Mesothelial cell of epicardium (in vitro differentiated cells): ENCODE measurements at places on chromosomes 1 and 21.

GRCh38 chr21:40472013-40472412, 374.9 kb downstream of the DSCAM start:
- DNase-seq = no peak

DNA sequence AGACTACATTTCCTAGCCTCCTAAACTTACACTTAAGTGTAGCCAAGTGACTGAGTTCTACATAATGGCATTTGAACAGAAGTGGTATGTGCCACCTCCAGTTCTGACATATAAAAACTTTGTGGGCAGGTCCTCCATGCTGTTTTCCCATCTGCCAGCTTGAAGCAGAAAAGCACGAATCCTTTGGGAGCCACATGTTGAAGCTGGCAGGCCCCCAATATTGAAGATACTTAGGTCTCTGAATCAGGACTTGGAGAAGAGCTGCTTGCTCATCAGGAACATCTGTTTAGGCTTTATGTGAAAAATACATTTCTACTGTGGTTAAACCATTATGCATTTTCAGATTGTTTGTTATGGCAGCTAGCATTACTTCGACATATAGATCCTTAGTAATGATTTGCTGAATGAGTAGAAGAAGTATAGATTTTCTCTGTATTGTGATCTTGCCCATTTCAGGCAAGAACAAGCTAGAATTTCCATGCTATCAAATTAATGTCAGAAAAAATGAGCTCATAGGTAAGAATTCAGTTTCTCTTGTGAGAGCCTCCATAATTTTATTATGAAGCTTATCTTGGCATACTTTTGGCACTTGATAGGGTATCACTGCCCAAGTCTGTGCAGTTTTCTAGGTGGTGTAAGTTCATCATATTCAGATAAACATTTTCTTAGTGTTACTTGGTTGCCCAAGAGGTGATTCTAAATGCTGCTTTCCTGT, 68.4 kb downstream of the GDAP2 start:
- DNase-seq = no peak

DNA sequence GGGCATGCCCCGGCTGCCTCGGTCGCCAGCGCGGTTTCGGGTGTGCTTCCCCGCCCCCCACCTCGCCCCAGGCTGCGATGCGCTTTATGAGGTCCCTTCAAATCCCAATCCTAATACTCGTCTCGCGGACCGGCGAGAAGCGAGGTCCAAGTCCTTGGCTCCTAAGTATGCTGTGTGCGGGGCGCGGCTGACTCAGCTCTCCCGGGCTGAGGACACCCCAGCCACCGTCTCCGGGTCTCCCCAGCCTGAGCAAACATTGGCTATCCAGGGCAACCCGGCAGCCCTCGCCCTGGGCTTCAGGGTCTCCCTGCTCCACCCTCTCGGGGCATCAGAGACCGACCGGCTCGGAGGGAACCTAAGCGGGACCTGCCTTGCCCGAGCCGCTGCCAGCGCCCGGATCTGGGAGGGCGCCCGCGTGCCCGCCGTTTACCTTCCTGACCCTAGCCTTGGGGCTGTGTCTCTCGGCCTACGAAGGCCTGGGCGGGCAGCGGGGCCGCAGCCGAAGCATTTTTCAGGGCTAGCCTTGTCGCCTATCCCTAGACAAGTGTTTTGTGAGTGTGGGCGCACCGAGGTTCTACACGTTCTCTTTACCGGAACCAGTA, 1.2 kb downstream of the ITPKB start:
- no peak for DNase-seq

DNA sequence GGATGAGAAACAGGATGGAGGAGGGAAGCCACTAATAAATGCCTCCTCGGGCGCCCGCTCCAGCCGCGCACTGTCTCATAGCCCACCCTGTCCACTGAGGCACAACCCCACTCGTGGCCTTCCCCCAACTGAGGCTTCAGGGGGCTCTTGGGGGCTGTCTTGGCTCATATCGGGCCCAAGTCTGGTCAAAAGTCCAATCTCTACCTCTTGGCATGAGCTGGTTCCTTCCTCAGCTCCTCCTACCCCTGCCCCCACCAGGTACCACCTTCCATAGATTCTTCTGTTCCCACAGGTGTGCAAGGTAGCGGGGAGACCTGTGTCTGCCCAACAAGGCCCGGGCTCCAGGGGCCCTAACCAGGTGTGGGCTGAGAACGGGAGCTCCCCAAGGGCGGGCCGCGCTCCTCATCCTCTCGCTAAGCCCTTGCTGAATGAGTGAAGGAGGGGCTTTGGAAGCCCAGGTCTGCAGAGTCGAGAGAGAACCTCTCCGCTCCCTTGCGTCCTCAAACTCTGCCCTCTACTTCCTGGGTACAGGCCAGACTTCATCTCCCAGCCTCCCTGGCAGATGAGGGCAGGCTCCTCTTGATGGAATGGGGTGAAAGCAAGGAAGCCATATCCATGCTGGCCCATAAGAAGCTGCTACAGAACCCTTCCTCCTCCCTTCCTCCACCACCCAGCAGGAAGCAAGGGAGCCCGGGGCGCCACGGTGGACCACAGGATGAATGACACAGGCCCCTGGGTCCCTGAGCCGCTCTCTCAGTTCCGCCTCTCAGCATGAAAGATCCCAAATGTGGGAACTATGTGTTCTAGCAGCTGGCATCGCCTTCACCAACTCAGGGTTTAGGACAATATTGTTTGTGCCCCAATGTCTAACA, 74.7 kb downstream of the PSMG1 start:
- DNase-seq = no peak

DNA sequence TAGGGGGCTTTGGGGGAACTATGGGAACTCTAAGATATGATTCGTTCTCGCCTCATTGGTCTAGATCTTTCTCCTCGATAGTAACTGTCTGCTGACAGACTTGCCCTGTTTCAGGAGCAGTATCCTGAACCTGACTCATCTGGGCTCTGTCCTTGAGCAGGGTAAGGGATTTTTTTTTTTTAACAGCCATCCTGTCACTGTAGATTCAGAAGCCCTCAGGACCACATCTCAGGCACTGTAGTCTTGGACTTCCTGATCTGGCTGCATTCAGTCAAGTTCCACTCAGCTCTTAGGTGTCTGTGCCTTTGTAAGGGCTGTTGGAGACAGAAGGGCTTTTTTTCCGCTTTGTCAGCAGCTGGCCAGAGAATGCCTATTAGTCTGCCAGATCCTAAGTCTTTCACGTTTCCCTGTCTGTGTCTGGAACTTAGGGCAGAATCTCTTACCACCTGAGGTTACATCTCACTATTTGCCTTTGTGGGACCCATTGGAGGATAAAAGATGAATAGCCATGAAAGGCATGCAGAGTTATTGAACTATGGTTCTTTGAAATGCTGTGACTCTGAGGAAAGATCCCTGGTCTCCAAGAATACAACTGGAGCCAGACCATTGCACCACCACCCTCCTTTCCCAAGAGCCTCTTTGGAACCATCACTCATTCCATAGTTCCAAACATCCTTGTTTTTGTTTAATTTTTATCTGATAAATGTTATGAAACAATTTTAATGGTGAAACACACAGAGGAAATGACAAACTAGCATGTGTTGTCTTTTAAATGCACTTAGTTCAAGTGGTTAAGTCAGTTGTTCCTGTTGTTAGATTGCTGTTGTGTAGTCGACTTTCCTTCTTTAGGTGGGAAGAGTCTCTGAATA, 49.7 kb upstream of the MACF1 start:
- no peak for DNase-seq

GRCh38 chr1:8858112-8858668, 20.3 kb downstream of the ENO1 start:
- DNase-seq = no peak
